ENCODE measurements at places on chromosomes 7 and 10.
A peak's percentile ranks its signal among the peaks of the same experiment; 100 is the strongest.

- DNase-seq, result no peak
Measured at GRCh38 chr10:92218569-92218968, 72.3 kb downstream of the CPEB3 start.

- no peak for DNase-seq
Measured at GRCh38 chr10:9228771-9229170, 1174.3 kb downstream of the GATA3 start.

DNA sequence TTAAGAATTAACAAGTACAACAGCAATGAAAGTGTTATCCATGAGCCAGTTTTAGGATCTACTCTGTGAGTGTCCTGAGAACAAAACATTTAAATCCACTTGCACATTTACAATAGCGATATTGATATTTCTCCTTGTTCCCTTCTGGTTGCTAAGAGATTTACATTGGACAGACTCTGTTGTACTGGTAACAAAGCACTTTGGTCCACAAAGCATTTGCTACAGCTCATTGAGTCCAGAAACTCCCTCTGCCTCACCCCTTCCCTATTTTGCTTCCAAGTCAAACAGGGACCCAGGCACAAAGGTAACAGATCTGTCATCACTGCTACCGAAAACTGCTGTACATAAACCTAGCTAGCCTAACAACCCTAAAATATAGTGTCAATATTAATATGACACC is 2.1 kb downstream of the ANK3 start:
- DNase-seq, result no peak

DNA sequence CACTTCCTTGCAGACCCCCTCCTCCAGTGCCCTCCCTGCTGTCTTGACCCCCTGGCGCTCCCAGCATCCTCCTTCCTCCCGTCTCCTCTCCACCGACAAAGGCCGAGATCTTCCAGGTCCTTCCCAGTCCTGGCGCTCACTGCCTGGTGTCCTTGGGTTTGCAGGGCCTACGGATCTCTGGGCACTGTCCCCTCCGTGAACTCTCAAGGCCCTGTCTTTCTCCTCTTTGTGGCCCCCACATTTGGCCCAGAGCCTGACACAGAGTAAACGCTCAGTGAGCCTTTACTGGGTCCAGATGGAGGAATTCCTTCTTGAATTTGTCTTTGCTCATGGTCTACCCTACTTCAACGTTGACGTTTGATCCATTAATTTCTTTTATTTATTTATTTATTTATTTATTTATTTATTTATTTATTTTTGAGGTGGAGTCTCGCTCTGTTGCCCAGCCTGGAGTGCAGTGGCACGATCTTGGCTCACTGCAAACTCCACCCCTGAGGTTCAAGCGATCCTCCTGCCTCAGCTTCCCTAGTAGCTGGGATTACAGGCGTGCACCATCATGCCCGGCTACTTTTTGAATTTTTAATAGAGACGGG is 29.7 kb downstream of the TMEM270 start:
- no peak for DNase-seq

- DNase-seq, result no peak
Measured at GRCh38 chr10:29285624-29286051, 3.2 kb upstream of the LYZL1 start.

GRCh38 chr10:70928140-70928539 is 39.8 kb upstream of the PCBD1 start:
- no peak for DNase-seq

GRCh38 chr7:101017064-101017777 is 2.7 kb upstream of the MUC17 start:
- peak; percentile 77 for DNase-seq

DNA sequence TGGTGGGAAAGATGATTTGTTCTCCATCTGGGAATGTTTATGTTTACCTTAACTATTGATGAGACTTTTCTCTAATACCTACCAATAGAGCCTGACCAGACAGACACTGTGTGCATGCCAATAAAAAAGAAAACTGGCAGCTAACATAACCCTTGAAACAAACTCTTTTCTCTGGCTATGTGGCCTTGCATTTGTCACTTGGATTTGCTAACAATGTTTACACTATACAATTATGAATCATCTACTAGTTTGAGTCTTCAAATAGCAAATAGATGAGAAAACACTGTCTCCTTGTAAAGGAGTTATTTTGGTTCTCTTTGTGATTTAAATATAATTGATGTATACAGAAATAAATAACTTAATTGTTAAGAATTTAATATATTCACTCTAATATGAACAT is 273.1 kb downstream of the SEMA3D start:
- DNase-seq, result no peak

DNA sequence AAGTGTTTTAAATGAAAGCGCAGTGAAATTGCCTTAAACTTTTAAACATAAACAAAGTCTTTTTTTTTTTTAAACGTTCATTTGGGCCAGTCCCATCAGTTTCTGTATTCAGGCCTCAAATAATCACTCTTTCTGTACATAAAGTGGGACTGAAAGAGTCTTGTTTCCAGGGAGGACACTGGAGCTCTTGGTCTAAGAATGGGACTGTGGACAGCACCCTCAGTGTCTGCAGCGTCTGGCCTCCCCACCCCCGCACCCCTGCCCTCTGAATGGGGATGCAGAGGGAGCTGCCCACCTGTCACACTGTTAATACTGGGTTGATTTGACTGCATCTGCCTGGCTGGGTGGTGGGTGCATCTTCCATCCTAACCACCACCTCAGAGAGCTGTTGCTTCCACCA is 5.2 kb downstream of the ZNF365 start:
- no peak for DNase-seq

DNA sequence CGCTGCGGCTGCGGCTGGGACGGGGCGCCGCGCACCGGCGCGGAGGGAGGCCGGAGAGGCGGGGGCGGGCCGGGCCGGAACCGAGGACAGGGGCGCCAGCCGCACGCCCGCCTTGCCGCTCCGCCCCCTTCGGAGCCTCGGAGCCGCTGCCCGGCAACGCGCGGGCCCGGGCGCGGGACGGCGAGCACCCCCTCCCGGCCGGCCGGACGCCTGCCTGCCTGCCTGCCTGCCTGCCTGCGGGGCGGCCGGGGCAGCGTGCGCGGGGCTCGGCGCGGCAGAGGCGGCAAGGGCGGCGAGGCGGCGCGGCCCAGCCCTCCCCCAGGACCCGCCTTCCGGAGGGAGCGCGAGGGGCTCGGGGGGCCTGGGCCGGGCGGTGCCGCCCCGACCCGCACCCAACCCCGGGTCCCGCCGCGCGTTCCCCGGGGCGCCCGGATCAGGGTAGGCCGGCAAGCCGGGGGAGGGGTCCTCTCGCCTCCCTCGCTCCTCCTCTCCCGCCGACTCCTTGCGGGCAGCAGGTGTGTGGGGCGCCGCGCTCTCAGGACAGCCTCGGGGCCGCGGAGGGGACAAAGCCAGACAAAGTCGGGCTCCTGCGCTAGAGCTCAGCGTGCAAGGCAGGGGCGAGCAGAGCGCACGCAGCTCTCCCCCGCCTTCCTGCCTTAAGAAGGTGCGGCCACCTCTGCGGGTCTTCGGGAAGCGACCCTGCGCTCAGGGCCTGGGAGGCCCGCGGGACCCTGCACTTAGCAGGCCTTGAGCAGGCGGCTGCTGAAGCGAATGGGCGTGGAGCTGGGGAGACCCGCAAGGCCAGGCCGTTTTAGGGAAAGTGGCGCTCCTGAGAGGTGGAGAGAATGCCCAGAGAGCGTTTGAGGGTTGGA is at the start of gene KIAA1549:
Gene KIAA1549 (minus strand): TSS at position 58 of the 872 bp plus-strand sequence. CDS start 120 bp downstream, outside the sequence.
- DNase-seq, result peak; percentile 88
